NCI-H1105 treated with DMSO at 0.1 percent for 48 hours (cell line): ENCODE measurements at places on chromosomes 13 and 19.

- no peak for DNase-seq
Measured at GRCh38 chr13:43744261-43745031, 42.3 kb downstream of the ENOX1 start.

DNA sequence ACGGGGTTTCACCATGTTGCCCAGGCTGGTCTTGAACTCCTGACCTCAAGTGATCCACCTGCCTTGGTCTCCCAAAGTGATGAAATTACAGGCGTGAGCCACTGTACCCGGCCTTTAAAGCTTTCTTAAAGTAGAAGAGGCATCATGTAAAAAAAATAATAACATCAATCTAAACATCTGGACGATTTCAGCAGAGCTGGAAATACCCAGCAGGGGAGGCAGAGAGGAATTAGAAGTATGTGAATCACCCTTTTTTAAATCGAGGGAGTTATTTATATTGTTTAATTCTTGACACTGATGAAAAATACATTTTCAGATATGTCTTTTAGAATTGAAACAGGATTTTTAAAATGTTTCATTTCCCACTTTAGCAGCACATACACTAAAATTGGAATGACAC lies 37.4 kb upstream of the MTIF3 start:
- DNase-seq: no peak

DNA sequence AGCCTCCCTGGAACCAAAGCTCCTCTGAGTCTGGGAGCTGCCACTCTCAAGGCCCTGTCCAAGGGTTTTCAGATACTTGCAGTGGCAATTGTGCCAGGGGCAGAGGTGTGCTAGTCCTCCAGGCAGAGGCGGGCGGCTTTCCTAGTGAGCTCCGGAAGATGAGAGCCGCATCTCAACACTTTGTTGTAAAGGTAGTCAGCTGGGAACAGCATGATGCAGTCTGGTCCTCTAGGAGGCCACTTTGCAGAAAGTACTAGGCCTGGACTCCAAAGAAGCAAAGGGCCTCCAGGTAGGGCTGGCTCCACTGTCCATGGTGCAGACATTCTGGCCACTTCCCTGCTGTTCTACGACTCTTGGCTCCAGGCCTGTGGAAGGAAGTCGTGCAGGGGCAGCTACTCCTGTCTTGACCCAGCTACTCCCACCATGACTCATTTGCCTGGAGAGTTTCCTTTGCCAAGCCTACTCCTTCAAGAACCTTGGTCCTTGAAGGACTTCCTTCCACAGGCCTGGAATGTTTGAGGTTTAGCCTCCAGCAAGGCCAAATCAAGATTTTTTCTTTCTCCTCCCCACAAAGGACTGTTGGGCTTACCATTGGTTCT lies 9.9 kb upstream of the ZNF536 start:
- DNase-seq: no peak

DNA sequence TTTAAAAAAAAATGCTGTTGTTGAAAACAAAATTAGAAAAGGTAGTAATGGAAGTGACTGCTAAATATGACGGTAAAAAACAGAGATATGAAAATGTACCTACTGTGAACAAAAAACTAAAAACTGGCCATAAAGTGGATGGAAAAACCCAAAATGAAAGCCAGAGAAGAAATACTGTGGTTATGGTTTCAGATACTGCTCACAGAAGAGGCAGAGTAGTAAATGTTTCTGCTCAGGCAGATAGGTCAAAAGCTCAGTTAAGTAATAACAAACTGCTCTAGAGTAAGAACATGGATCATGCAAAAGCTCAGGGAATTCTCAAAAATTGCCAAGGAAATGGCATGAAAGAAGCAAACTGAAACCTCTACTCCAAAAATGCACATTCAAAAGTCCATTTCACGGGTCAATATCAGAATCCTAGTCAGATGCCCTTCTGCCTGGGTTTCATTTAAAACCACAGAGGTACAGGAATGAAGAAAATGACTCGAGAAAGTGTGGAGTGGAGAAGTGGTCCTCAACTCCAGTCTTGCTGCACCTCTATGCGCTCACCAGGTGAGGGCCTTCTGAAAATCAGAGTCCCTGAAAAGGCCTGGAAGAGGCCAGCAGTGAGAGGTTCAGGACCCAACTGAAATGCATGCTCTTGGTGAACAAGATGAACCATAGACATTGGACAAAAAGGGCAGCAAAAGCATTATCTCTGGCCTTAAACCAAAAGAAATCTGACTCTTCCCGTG lies 315.0 kb upstream of the SPRY2 start:
- no peak for DNase-seq

DNA sequence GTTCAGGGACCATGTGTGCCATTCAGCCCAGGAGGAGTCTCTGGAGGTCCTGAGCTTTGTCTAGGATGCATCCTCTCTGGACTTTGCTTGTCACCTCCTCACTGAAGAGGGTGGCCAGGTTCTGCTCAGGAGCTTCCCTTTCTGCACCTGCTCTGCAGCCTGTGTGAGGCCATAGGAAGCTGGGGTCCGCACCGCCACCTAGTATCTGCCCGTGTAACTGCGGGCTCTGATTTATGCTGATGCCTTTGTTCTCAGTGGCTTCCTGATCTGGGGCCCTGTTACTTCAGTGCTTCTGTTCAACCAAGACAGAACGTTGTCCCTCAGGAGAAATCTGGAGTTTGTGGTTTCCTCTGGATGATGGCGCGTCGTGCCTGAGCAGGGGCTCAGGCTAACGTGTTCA lies 15.5 kb downstream of the ZNF610 start:
- DNase-seq: no peak

- no peak for DNase-seq
Measured at GRCh38 chr19:18223860-18224524, 2.2 kb downstream of the PDE4C start.

DNA sequence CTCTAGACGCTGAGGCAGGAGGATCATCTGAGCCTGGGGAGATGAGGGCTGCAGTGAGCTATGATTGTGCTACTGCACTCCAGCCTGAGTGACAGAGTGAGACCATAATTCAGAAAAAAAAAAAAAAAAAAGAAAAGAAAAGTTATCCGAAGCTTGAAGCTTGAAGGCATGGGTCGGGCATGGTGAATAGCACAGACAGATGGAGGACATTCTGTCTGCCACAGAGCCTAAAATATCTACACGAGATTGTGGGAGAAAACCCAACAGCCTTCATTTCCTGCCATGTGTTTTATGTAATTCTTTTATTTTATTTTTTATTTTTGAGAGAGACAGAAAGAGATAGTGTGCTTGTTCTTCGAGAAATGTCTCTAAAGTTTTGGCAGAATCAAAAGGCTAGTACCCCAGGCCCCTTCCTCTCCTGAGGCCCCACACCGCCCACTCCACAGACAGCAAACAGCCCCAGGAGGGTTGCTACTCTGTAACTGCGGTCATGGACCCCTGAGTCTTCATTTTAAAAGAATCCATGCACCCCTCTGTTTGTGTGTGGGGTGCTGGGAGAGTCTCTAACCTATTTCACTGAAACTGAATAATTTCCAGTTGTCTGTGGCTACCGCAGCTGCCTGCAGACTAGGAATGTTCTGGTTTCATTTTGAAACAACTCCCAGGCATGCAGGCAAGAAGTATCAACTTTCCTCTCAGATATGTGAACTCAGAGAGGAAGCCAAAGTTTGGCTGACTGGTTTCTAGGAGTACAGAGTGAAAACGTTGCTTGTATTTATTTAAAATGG lies 38.4 kb upstream of the RCBTB2 start:
- no peak for DNase-seq

DNA sequence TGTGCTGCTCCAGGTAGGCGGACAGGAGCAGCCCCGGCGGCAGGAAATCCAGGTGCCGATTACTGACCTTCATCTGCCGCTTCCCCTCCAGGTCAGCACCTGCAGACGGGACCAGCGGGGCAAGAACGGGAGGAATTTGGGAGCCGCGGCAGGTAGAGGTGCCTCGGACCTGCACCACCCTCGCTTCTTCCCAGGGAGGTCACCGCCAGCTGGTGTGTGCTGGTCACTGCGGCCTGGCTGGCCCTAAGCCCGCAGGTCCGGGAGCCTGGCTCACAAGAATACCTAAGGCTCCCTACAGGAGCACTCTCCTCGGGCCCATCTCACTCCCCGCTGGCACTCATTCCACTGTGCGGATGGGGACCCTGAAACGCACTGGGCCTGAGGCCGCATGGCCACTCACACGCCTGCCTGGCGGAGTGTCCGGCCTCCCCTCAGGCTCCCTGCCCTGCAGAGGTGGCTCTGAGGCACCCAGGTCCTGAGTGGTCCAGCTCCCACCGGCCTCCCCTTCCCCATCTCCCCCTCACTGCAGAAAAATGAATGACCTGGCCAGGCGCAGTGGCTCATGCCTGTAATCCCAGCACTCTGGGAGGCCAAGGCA lies 4.3 kb downstream of the RNU6-9 start:
- no peak for DNase-seq
